NCI-H187 (cell line): ENCODE measurements at places on chromosomes 13 and 19.

DNA sequence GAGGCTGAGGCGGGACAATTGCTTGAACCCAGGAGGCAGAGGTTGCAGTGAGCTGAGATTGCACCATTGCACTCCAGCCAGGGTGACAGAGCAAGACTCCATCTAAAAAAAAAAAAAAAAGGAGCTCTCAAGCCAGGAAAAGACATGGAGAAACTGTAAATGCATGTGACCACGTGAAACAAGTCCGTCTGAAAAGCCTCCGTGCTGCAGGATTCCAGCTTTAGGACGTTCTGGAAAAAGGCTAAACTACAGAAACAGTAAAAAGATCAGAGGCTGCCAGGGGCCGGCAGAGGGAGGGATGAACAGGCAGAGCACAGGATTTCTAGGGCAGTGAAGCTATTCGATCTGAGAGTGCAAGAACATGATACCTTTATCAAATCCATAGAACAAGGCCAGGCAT is 40.7 kb upstream of the NDUFS7 start:
- DNase-seq, result no peak

- DNase-seq, result no peak
These were observed 161.0 kb downstream of the SLITRK6 start for GRCh38 chr13:85638265-85638664.

DNA sequence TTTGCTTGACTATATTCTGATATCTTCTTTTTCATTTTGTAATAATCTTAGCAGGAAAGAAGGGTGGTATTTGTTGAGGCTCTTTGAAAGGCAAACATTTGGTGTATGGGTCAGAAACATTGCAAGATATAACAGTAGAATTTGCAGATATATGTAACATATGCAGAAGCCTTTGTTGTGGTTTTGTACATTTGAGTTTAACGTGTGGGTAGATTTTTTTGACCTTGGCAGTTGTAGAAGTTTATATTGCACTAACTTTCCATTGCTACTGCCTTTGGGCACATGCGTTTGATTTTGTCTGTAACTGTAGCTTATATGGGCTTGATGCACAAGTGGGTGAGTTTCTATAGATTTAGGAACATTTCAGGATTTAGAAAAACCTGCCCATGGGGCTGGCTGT is 78.5 kb upstream of the SPRY2 start:
- no peak for DNase-seq

GRCh38 chr13:32925506-32925905 is 90.7 kb upstream of the KL start:
- no peak for DNase-seq

GRCh38 chr13:97211300-97211699 is 10.8 kb upstream of the MBNL2 start:
- DNase-seq, result no peak

- no peak for DNase-seq
These were observed 157.2 kb downstream of the TM9SF2 start for GRCh38 chr13:99658261-99658991.

DNA sequence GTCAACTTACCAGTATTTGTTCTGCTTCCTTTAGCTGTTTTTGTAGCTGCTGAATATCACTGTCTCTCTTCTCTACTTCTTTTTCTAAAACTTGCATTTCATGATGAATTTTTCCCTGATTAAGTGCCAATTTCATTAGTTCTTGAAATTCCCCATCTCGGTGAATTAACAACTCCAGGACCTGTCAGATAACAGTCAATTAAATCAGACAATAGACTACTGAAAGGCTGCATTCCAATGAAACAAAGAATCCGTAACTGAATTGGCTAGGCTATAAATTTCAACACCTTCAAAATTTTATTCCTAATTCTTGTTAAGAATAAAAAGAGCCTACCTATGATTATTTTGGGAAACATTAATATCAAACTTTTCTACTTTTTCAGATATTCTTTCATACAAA is 8.6 kb downstream of the MED4 start:
- no peak for DNase-seq

GRCh38 chr13:52775511-52775910 is 35.9 kb upstream of the CNMD start:
- no peak for DNase-seq

GRCh38 chr13:27026396-27026795 is 145.2 kb downstream of the USP12 start:
- DNase-seq, result no peak

DNA sequence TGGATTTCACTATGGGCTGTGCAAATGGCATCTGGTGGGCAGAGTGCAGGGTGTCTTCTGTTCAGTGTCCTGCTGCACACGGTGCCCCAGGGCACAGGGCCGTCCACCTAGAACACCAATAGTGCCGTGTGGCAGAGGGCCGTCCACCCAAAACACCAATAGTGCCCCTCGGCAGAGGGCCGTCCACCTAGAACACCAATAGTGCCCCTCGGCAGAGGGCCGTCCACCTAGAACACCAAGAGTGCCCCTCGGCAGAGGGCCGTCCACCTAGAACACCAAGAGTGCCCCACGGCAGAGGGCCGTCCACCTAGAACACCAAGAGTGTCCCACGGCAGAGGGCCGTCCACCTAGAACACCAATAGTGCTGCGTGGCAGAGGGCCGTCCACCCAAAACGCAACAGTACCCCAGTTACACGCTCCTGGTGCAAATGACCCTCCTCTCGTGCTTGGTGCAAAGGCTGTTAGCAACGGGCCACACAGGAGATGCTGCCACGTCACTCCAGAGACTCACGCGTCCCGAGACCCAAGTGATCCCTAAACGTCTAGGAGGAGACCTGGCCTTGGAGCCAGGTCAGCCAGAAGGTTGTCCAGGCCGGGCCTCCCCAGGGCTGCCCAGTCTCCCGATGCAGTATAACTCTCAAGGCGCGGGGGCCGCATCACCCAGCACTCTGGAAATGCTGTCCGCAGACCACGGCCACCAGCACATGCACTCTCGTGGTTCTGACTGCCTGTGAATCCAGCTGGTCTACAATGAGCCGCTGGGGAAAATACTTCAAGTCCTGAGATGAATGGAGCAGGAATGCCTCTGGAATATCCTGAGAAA is 51.5 kb downstream of the RASA3 start:
- no peak for DNase-seq

DNA sequence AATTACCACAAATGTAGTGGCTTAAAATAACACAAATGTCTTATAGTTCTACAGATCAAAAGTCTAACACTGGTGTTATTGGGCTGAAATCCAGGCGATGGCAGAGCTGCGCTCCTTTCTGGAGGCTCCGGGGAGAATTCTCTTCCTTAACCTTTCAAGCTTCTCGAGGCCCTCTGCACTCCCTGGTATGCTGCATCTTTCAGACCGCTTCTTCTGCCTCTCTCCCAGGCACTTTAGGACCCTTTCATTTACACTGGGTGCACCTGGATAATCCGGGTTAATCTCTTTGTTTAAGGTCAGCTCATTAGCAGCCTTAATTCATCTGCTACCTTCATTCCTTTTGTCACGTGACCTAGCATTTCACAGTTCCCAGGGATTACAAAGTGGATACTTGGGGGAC is 211.3 kb upstream of the RFC3 start:
- DNase-seq, result no peak

- no peak for DNase-seq
These were observed 536.5 kb downstream of the KCTD12 start for GRCh38 chr13:76349700-76350099.

- no peak for DNase-seq
These were observed 11.3 kb downstream of the JAK3 start for GRCh38 chr19:17836530-17836929.
